Right ventricle myocardium inferior (tissue), 1 donor: ENCODE measurements at places on chromosomes 2 and 18. TPM values are rescaled to one million over a fixed set of nuclear protein-coding genes. Genes with fewer than 3 reads are reported as not detected.

The RAB6C gene
- total RNA-seq = 0.16 TPM

The EFR3B gene
- total RNA-seq = 4.1 TPM

The CTAGE1 gene
- not detected for total RNA-seq

The MARCHF4 gene
- 0.08 TPM for total RNA-seq

The GKN1 gene
- total RNA-seq = not detected

The CRYGD gene
- total RNA-seq = not detected

The DNPEP gene
- total RNA-seq = 66.6 TPM

The DTNB gene
- 3.3 TPM for total RNA-seq

The KCNS3 gene
- total RNA-seq = 4.5 TPM

The NDC80 gene
- 0.54 TPM for total RNA-seq

GRCh38 chr2:176585791-176586190, 316.5 kb downstream of the MTX2 start:
- no peak for DNase-seq

DNA sequence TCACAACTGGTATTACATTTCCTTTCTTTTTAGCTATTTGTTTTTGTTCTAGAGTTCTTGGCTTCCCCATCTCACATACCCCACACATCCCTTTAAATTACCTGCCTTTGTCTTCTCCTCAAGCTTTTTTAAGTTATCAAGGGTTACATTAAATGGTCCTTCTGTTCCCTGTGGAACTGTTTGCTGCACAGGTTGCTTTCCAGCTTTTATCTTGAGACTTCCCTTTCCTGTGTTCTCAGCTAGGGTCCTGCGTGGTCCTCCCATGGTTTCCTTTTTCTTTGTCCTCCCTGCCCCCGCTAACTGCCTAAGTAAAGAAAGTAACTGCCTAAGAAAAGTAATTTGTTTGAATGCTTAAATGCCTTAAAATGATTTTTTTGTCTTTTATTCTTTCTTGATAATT, 66.8 kb downstream of the EPB41L5 start:
- no peak for DNase-seq

DNA sequence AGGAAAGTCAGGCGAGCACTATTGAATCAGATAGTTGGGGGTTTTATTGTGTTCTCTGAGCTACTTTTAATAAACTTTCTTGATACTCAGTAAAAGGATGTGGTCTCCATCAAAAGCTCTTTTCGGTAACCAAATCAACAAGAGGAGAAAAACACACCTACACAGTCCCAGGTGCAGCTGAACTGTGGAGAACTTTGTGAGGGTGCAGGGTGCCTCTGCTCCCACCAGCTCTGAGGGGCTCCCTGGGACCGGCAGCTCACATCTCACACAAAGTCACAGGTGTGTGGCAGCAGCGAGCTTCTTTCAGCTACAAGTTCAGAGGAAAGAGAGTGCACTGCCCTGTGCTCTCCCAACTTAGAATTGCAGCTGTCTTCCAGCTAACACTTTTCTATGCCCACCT, 650.4 kb downstream of the RNF144A start:
- no peak for DNase-seq

- no peak for DNase-seq
Measured at GRCh38 chr2:47617523-47618271, 165.2 kb upstream of the MSH6 start.

DNA sequence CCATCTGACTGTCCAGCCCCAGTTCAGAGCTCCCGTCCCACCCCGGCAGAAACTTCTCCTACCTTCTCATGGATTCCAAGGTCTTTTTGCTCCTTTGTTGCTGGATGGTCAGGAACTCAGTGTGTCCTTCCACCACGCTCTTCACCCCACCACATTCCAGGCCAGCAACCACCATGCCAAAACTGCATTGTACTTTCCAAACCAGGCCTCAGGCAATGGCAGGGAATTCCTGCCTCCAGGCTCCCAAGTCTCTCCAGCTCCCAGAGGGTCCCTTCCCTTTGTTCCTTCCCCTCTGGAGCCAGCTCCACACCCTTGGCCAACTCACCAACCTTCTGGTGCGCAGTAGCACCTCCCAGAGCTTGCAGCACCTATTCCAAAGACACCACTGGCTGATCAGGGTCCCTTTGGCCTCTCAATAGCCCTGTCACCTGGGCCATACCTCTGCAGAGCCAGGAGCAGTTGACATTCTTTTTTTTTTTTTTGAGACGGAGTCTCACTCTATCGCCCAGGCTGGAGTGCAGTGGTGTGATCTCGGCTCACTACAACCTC, 8.1 kb downstream of the CHMP1B start:
- no peak for DNase-seq

DNA sequence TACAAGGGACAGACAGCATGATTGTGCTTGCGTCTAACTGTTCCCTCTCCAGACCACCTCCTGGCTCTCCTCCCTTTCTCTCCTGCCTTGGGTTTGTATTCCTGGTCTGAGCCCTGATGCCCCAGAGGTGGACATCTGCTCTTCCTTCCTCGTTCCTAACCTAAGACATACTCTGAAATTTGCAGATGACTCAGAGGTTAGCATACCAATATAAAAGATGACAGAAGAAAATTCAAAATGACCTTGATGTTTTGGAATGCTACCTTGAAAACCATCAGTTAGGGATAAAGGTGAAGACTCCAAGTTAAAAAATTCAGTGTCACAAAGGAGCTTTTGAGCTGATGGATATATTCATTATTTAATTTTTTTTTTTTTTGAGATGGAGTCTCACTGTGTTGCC, 12.9 kb downstream of the SMYD1 start:
- no peak for DNase-seq

- no peak for DNase-seq
Measured at GRCh38 chr18:63444580-63444979, 22.3 kb upstream of the VPS4B start.
